ENCODE measurements at places on chromosomes 6 and 20. TPM values are rescaled to one million over a fixed set of nuclear protein-coding genes. Genes with fewer than 3 reads are reported as not detected.

DNA sequence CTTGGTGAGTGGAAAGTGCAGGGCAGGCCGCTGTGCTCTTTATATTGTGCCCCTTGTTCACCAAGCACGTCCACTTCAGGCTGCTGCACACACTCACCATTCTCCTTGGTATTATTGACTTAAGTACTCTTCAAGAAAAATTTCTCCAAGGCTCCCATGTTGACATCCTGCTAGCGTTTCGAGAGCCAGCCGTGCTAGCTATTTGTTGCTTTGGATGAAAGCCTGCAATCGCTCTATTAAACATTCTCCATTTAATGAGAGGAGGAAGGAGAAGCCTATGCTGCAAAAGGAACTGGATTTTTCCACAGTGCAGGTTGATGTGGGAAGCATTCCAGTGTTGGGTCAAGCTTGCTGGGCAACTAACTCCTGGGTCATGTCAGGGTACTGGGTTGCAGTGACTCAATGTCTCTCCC, 113.5 kb downstream of the CD83 start:
- H3K4me1 ChIP-seq: peaks cover 3% of the 10 kb centered on the region
- H3K27me3 ChIP-seq: no peaks in the 10 kb centered on the region
- no peak for DNase-seq

DNA sequence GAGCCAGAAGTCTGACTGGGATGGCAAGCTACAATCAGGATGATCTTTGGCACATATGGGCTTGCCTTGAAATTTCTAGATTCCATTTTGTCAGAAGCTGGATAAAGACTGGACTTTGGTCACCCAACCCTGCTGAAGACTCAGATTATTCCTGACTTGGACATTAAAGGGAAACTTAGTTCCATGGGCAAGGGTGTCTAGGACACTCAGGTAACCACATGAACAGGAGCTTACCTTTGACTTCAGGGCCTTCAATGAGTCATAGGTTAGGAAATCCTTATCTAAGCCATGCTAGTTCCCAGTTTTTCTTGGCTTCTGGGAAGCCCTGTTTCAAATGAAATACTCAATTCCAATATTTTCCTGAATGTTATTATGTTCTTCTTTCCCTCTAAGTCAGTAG, 28.5 kb upstream of the IFNGR1 start:
- no peak overlapping the region for H3K4me3 ChIP-seq
- no peaks in the 10 kb centered on the region for H3K36me3 ChIP-seq
- no peaks in the 10 kb centered on the region for H3K4me1 ChIP-seq
- H3K27ac ChIP-seq: no peak overlapping the region

Gene GLP1R
- total RNA-seq: not detected

Gene ADGRG6
- 0.31 TPM for total RNA-seq

- H3K27ac ChIP-seq: no peak overlapping the region
- peaks cover 4% of the 10 kb centered on the region for H3K4me1 ChIP-seq
- no peaks in the 10 kb centered on the region for H3K27me3 ChIP-seq
- H3K36me3 ChIP-seq: no peaks in the 10 kb centered on the region
- DNase-seq: no peak
- no peak overlapping the region for H3K4me3 ChIP-seq
Measured at GRCh38 chr6:20188630-20189075, 23.6 kb downstream of the MBOAT1 start.

GRCh38 chr6:163427498-163428254, 13.2 kb downstream of the QKI start:
- H3K27ac ChIP-seq: no peak overlapping the region
- no peaks in the 10 kb centered on the region for H3K36me3 ChIP-seq
- no peaks in the 10 kb centered on the region for H3K27me3 ChIP-seq
- H3K4me3 ChIP-seq: no peak overlapping the region
- no peak for DNase-seq
- H3K4me1 ChIP-seq: no peaks in the 10 kb centered on the region

Gene OR2B6
- total RNA-seq: not detected

GRCh38 chr6:116483616-116484015, 22.4 kb downstream of the CALHM6 start:
- no peaks in the 10 kb centered on the region for H3K36me3 ChIP-seq
- no peak overlapping the region for H3K4me3 ChIP-seq
- no peak for DNase-seq
- no peak overlapping the region for H3K27ac ChIP-seq

Gene CRISP3
- not detected for total RNA-seq

DNA sequence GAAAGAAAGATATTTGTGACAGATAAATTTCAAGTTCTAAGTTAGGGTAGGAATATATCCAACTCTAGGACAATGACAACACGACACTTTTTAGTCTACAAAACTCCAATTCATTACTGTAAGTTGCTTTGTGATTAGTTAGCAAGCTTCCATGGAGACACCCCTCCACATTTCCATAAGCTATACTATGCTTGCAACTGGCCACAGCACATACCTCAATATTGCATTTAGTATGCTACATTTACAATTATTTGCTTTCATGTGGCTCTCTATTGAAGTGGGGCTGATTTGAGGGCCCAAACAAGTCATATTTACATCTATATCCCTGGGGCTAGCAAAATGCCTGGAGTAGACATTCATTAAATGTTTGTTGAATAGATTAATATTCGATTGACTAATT, 129.3 kb downstream of the HACE1 start:
- H3K27ac ChIP-seq: no peak overlapping the region
- no peaks in the 10 kb centered on the region for H3K27me3 ChIP-seq
- no peaks in the 10 kb centered on the region for H3K36me3 ChIP-seq
- no peak overlapping the region for H3K4me3 ChIP-seq
- no peaks in the 10 kb centered on the region for H3K4me1 ChIP-seq

GRCh38 chr20:215796-216195, 11.3 kb upstream of the DEFB129 start:
- H3K27ac ChIP-seq: no peak overlapping the region
- no peak for DNase-seq
- H3K4me1 ChIP-seq: no peaks in the 10 kb centered on the region
- peaks cover 8% of the 10 kb centered on the region for H3K27me3 ChIP-seq
- no peaks in the 10 kb centered on the region for H3K36me3 ChIP-seq

- H3K36me3 ChIP-seq: peaks cover 57% of the 10 kb centered on the region
- no peak overlapping the region for H3K4me3 ChIP-seq
Measured at GRCh38 chr6:158496700-158497099, 63.2 kb upstream of the TMEM181 start.

- H3K4me3 ChIP-seq: no peak overlapping the region
- no peaks in the 10 kb centered on the region for H3K27me3 ChIP-seq
- no peak for DNase-seq
- no peaks in the 10 kb centered on the region for H3K4me1 ChIP-seq
Measured at GRCh38 chr6:56378966-56379585, 131.7 kb upstream of the COL21A1 start.

DNA sequence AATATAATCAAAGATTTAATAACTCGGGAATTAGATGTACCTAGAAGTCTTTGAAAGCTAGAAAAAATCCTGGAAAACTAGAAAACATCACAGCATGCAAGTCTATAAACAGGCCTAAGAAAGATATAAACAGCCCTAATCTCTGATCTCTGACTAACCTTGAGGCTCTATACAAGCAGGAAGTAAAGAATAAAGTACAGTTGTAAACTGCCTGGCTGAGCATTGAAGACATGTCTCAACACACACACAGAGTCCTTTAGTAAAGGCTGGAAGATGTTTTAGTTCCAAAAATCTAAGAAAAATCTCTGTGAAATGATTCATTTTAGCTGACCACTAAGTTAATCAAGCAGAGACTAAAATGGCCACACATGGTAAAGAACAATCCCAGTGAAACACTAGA, 774.5 kb downstream of the EYS start:
- no peaks in the 10 kb centered on the region for H3K36me3 ChIP-seq
- DNase-seq: no peak
- no peak overlapping the region for H3K27ac ChIP-seq
- no peaks in the 10 kb centered on the region for H3K27me3 ChIP-seq

DNA sequence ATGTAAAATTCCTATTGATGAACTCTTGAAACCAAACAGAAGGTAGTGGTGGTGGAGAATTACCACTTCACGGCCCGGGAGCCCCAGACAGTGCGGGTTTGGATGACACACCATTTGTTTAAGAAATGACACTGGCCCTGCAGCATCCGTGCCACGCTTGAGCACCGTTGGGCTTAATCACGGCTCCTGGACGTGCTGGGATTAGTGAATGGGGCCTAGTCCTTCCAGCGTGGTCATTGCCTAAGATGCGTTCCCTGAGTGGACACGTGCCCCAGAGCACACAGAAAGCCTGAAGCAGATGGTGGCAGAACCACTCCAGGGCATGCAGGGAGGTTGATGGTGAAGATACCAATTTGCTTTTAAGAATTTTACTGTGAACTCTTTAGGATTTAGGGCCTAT, 14.5 kb downstream of the STX16 start:
- H3K36me3 ChIP-seq: peaks cover 69% of the 10 kb centered on the region
- no peak for DNase-seq
- no peaks in the 10 kb centered on the region for H3K27me3 ChIP-seq

DNA sequence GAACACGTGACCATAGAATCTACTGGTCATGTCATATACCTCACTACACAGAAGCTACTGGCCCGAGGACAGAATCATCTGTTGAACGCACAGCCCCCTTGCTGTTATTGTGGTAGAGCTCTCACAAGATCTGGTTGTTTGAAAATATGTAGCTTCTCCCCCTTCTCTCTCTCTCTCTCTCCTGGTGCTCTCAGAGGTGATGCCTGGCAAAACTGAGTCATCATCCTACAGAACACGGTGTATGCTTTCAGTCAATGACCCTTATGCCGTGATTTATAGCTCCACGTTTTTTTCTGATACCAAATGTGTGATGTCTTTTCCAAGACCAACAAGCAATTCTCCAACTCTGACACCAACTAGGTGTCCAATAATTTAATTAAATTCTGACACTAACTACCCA, 13.0 kb upstream of the RBM24 start:
- H3K4me1 ChIP-seq: no peaks in the 10 kb centered on the region
- peaks cover 4% of the 10 kb centered on the region for H3K27me3 ChIP-seq
- no peak overlapping the region for H3K27ac ChIP-seq
- DNase-seq: no peak
- H3K4me3 ChIP-seq: no peak overlapping the region

Gene FERMT1
- not detected for total RNA-seq

DNA sequence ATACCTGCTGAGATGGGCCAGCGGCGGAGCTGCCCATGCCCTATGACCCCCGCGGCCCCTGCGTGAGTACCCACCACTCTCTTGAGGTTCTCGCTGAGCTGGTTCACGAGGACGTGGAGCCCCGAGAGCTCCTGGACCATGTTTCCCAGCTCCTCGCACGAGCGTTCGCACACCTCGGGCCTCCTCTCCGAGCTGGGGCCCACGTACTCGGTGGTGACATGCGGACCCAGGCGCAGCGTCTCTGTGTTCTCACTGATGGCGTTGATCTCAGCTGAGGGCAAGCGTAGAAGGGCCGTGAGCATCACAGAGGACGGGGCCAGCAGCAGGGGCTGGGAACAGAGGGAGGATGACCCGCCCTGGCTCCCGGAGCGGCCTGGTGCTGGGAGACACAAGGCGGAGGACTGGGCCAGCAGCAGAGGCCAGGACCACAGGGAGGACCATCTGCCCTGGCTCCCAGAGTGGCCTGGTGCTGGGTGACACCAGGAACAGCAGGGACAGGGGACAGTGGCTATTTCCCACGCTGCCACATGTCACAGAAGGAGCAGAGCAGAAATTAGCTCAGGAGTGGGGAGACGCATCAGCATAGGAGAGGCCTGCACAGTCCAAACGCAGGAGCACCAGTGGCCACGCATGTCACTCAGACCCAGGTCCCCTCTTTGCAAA, 11.8 kb downstream of the THBS2 start:
- DNase-seq: no peak
- no peaks in the 10 kb centered on the region for H3K4me1 ChIP-seq
- no peak overlapping the region for H3K4me3 ChIP-seq
- no peaks in the 10 kb centered on the region for H3K27me3 ChIP-seq
- H3K36me3 ChIP-seq: no peaks in the 10 kb centered on the region

Data from CD4-positive, alpha-beta T cell (primary cell).